ENCODE measurements at places on chromosomes 1 and 21. TPM values are rescaled to one million over a fixed set of nuclear protein-coding genes. Genes with fewer than 3 reads are reported as not detected.

DNA sequence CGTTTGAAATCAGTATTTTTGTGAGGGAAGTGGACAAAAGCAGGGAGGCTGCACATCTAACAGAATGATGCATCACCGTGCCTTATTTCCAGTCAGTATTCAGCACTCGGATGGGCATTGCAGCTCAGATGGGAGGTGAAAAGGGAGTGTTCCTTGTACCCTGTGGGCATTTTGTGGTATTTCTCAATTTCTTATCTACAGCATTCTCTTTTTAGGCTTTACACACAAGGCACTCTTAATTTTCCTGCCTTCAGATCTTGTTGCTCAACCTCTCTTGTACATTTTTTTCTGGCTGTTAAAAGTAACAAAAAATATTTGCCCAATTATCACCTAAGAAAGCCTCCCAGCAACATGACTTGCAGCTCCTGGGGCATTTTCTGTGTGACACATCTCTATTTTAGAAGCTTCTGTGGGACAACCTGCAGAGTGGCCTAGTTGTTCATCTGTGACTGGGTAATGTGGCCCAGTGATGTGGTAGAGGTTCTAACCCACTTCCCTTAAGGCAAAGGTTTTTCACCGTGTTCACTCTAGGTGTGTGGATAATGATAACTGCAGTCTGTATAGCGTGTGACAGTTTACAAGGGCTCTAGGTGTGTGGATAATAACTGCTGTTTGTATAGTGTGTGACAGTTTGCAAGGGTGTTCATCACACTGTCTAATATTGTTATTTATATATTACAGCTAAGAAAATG lies 257.2 kb downstream of the PTGER3 start:
- no peak for DNase-seq

DNA sequence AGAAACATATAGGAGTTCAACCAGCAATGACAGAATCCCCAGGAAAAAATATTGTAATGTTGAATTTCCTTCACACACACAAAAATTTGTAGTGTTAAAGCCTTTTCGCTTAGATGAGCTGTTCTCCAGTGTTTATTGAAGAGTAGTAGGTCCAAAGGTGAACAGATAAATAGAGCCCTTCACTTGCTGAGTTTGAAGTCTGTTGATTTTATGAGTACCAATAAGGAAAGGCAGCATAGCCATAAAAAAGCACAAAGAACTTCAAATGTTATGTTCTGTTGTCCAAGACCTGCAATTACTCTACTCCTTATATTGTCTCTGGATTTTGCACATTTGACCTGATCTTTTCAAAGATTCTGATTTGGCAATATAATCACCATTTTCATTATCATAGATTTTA lies 362.7 kb upstream of the B3GALT2 start:
- peak; percentile 19 for DNase-seq

- DNase-seq = peak; percentile 80
Measured at GRCh38 chr21:25638660-25639550, at the start of gene JAM2. JAM2 (plus strand) TSS chr21:25639258; CDS start chr21:25639822, 564 bp downstream.

DNA sequence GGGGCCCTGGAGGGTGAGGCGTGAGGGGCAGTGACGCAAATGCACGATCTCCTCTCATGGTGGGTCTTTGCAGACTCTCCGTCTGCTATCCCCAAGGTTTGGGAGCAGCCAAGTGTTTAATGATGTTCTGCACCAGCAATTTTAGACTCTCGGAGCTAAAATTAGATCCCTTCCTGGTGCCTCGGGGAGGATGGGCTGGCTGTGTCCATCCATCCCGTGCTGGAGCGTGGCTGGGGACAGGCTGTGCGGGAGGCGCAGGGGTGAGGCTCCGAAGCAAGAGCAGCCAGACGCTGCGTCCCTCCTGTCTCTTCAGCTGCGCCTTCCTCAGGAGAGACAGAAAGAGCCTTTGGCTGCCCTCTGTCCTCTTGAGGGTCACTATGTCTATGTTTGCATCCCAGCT lies 387.6 kb downstream of the CAMTA1 start:
- DNase-seq = no peak

- DNase-seq = peak; percentile 27
Measured at GRCh38 chr21:30209601-30210000, 6.3 kb downstream of the CLDN8 start.

GRCh38 chr1:199205740-199206441 lies 567.1 kb downstream of the PTPRC start:
- no peak for DNase-seq

GRCh38 chr1:62325681-62326080 lies 6.4 kb upstream of the KANK4 start:
- DNase-seq = no peak

DNA sequence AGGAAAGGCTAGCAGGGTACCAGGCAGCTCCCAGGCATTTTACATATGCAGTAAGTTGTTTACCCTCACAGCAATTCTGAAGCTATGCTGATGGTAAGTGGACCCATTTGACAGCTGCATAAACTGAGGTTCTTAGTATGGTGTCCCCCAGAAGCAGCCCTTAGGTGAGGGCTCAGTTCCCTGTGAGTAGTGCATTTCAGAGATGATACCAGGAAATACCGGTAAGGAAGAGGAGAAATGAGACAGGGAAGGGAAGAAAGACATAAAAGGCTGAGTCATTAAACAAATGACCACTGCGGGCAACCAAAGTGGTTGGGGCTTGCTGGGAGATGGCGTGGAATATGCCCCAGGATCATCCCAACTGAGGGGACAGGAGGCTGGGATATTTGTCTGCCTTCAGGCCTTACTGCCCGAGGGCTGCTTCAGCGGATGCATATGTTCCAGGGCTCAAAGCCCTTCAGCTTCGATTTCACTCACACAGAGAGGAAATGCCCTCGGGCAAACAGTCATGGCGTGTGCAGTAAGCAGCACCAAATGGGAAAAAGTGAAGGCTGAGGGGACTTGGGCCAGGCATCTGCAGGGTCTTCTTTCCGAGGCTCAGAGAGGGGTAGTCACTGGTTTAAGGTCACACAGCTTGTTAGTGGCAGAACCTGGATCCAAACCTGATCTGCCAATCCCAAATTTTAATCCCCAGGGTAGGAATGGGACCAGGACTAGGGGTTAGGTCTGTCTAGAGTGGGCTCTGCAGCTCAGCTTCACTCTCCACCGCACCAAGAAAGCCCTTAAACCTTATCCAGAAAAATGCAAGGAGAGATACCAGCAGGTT lies 133.7 kb upstream of the RUNX3 start:
- no peak for DNase-seq

- no peak for DNase-seq
Measured at GRCh38 chr1:70499695-70500094, 88.6 kb downstream of the CTH start.

- no peak for DNase-seq
Measured at GRCh38 chr1:171919891-171920887, 78.9 kb downstream of the DNM3 start.

DNA sequence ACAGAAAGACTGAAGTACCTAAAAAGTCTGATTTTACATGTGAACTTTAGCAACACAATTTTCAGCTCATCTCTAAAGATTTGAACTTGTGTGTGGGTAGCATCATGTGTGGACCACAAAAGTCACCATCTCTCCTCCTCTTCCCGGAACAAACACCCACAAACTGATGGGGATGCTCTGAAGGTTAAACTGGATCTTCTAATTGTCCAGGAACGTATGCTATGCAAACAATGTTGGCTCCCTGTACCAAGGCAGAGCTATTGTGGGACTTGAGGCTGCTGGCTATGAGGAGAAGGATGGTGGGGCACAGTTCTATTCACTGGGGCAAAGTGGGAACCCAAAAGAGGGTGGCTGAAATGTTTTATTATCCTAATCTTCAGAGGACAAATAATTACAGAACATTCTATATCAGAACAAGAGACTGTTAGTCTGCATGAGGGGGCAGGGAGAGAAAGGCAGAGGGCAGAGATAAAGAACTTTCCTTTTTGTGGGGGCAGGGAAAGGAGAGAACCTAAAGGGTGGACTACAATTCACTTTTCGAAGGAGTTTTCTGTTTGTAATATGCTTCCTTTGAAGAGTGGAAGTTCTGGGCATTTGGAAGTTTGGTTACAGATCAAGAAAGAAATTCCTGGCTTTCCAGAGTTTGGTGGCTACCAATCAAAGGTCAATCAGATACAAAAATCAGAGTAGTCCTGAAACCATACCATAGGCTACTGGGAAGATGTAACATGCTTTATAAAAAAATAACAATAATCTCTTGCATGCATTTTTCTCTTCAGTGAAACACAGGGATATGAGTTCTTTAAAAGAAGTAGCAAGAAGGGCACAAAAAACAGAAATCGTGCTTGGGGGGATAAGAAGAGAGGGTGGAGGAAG lies 62.9 kb downstream of the GADD45A start:
- DNase-seq = no peak

DNA sequence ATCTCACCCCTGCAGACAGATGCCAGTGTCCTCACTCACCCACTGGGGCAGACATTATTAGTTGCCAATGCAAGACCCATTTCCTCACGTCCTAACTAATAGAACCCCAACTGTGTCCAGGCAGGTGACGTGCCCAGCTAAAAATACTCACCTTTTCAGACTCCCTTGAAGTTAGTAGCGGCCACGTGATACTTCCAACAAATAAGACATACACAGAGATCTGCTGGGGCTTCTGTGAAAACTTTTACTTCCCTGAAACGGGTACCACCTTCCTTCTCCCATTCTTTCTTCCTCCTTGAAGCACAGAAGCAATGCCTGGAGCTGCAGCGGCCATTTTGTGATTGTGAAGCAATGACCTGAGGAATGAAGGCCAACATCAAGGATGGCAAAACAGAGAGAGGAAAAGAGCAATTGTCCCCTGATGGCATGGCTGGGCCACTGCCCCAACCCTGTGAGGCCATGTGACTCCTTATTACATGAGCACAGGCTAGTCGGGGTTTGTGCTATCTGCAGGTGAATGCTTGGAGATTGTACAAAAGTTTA lies 74.4 kb upstream of the TMPRSS2 start:
- no peak for DNase-seq

- no peak for DNase-seq
Measured at GRCh38 chr21:41478319-41479177, 29.4 kb downstream of the TMPRSS2 start.

DNA sequence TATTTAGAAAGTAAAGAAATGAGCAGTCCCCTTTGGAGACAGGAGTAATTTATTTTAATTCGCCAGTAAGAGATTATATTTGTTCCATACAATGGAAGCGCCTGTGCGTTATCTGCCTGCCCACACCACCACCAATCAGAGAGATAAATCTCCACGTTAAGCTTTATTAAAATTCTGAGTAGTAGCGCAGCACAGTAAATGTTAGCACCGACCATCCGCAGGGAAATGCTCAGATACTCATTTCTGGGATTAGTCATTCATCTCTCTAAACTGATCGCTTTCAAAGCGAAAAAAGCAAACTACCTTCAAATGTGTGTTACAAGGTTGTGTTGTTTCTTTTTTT lies 1.2 kb downstream of the ETS2 start:
- DNase-seq = no peak

DNA sequence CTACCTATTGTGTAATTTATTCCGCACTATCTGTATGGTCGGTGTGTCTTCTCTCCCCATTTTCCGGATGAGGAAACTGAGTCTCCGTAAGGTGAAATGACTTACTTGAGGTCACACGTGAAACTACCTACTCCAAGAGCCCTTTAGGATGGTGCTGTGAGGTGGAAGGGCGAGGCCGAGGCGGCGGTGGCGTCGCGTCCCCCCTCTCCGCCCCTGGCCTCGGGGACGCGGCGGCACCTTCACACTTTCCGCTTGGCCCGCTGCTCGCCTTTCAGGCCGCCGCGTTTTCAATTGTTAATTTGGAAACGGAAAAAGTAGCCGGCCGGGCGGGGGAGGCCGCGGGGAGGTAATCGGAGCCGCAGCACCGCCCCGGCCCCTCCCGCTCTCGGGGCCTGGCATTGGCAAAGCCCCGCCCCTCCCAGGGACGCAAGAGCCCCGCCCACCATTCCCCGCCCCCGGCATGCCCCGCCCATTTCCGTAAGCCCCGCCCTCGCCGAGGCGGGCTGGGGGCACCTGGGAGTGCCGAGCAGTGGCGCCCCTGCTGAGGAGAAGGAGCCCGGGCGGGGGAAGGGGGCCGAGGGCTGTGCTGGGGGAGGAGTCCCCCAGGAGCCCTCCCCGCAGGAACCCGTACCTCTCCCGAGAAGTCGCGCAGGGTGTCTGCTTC lies 18.6 kb downstream of the KCNQ4 start:
- DNase-seq = peak; percentile 91

- no peak for DNase-seq
Measured at GRCh38 chr1:48725341-48726046, 51.2 kb downstream of the BEND5 start.

- no peak for DNase-seq
Measured at GRCh38 chr21:44365967-44366585, 12.7 kb downstream of the TRPM2 start.

DNA sequence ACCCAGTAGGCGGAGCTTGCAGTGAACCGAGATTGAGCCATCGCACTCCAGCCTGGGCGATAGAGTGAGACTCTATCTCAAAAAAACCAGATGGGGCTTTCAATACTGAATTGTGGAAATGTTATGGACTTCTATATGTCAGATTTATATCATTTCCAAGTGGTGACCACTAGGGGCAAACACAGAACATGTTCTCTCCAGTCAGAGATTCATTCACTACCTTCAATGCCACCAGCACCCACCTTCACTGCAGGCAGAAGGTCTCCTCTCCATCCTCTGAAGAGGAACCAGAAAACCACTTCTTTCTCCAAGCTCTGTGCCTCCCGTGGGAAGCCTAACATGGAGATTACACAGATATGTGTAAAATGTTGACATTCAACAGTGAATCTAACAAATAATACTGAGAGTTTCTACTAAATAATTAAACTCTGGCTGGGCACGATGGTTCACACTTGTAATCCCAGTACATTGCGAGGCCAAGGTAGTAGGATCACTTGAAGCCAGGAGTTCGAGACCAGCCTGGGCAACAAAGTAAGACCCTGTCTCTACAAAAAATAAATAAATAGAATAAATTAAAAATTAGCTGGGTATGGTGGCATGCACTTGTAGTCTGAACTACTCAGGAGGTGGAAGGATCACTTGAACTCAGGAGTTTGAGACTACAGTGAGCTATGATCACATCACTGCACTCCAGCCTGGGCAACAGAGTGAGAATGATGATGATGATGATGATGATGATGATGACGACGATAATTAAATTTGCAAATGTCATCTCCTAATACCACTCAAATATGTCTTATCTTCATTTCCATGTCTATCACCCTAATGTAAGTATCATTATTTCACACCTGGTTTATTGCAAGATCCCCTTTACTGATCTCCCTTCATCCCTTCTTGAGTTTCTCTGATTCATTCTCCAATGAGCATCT lies 151.1 kb downstream of the ZNF281 start:
- DNase-seq = peak; percentile 40

- no peak for DNase-seq
Measured at GRCh38 chr21:42155045-42155855, 63.7 kb upstream of the ABCG1 start.

ECM1 gene
- 15.2 TPM for total RNA-seq

F3 gene
- 96.3 TPM for total RNA-seq

FAM72C gene
- 1.8 TPM for total RNA-seq

PRRX1 gene
- 0.58 TPM for total RNA-seq

SPRR2B gene
- not detected for total RNA-seq

CDC73 gene
- total RNA-seq = 75.9 TPM

RGS1 gene
- total RNA-seq = 2.6 TPM
